Neural progenitor cell (in vitro differentiated cells): ENCODE measurements at places on chromosomes 1 and 21.

DNA sequence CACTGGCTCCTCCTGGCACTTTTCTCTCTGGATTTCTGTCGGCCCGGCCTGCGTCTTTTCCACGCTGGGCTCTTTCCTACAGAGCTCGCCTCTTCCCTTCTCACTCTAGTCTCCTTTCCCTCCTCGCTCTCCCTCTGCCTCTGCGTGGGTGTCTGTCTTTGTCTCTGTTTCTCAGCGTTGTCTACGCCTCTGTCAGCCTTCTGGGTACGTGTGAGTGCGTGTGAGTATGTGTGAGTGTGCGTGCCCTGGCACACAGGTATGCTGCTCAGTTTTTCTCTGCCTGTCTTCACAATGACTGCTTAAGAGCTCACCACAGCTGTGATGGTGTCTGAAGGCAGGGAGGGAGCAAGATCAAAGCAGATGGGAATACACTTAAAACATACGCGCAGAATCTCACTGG lies 77.7 kb downstream of the KIRREL1 start:
- DNase-seq: peak; percentile 29

DNA sequence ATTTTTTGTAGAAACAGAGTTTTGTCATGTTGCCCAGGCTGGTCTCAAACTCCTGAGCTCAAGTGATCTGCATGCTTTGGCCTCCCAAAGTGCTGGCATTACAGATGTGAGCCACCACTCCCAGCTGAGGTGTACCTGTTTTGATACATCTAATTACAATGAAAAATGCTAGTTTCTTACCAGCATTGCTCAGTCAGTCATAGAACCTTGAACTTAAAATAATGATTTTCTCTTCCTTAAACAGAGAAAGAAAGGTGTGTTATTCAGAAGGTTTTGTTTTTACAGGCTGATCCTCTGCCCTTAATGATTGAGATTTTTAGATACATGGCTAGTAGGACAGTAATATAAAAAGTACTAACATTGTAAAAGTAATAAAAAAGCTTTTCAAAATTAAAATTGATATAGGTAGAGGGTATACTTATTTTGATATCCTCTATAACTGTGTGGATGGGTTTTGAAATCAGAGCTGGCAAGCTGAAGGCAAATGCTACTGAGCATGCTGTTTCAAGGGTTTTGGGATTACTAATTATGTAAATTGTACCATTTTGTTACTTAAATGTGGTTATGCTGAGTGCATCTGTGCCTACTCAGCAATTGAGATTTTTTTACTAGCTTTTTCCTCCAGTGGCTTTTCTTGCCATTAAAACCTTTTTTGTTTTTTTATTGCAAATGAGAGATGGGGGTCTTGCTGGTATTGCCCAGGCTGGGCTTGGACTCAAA lies 16.1 kb downstream of the PRRC2C start:
- no peak for DNase-seq

GRCh38 chr1:162997499-162998285 lies 71.5 kb upstream of the RGS4 start:
- no peak for DNase-seq

DNA sequence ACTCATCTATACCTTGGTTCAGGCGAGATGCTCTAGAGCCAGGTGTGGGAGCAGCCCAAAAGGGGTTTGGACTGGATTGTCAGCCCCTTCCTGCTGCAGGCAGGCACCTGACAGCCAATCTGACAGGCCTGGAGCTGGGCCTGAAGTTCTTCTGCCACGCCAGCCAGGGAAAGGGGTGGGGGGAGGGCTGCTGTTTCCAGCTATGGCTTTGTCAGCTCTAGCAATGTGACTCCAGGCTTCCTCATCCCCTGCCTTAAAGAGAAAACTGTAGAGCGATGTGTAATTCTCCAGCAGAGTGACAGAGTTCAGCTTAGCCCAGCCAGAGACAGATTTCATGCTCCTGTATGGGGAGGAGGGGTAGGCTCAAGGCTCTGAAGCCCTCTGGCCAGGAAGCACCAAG lies 30.3 kb downstream of the WNT4 start:
- DNase-seq: no peak

DNA sequence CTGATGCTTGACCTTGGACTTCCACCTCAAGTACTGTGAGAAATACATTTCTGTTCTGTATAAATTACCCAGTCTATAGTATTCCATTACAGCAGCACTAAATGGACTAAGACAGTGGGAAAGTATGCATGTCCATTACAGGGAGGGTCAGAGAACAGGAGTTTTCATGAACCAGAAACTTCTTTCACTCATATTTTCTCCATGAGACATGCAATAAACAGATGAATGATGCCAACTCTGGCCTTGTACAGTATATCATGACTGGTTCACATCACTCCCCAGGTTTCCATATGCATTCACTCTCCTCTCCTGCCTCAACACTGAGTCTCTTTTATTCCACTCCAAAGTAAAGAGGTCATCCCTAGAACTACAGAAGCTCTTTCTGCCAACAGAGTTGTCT lies 4.5 kb upstream of the IFI16 start:
- no peak for DNase-seq

GRCh38 chr1:240611228-240611618 lies 732 bp downstream of the GREM2 start:
- no peak for DNase-seq

- DNase-seq: no peak
Observed at GRCh38 chr21:38768471-38769063, 37.2 kb upstream of the ETS2 start.

DNA sequence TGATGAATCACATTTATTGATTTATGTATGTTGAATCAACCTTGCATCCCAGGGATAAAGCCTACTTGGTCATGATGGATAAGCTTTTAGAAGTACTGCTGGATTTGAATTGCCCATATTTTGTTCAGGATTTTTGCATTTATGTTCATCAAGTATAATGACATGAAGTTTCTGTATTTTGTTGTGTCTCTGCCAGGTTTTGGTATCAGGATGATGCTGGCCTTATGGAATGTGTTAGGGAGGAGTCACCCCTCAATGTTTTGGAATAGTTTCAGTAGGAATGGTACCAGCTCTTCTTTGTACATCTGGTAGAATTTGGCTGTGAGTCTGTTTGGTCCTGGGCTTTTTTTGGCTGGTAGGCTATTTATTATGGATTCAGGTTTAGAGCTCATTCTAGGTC lies 1643.1 kb upstream of the B3GALT2 start:
- DNase-seq: no peak

DNA sequence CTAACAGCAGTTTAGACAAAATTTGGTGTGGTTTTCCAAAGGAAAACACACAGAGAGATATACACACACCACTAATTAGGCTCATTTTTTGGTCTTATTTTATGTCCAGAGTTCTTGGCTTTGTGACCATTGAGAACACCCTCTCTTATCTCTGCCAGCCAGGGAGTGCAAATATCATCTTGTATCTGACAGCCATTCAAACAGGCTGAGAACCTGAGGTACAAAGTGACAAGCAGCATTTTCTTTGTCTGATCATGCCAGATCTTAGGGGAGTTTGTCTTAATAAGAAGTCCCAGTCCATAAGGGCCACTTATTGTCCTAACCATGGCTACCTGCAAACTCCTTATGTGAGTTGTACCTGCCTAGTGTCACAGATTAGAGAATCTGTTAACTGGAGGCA lies 1165.2 kb downstream of the BRINP3 start:
- DNase-seq: no peak

GRCh38 chr1:64822621-64823020 lies 77.7 kb downstream of the RAVER2 start:
- no peak for DNase-seq

DNA sequence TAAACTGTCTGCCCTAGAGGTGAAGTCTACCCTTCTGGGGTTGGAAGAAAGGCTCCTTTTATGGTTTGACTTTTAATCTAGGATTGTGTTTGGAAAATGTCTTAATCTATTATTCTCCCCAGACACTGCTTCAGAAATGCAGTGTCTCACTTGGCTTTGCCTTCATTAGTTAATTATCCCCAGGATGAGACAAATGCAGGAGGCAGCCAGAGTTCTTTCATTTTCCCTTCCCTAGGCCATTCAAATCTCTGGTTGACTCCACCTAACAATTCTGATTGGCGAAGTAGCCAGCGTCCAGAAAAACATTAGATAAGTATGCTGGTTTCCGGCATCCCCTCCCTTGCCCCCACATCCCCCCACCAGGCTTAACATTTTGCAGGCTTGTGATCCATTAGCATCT lies 325.8 kb upstream of the PBX1 start:
- no peak for DNase-seq

DNA sequence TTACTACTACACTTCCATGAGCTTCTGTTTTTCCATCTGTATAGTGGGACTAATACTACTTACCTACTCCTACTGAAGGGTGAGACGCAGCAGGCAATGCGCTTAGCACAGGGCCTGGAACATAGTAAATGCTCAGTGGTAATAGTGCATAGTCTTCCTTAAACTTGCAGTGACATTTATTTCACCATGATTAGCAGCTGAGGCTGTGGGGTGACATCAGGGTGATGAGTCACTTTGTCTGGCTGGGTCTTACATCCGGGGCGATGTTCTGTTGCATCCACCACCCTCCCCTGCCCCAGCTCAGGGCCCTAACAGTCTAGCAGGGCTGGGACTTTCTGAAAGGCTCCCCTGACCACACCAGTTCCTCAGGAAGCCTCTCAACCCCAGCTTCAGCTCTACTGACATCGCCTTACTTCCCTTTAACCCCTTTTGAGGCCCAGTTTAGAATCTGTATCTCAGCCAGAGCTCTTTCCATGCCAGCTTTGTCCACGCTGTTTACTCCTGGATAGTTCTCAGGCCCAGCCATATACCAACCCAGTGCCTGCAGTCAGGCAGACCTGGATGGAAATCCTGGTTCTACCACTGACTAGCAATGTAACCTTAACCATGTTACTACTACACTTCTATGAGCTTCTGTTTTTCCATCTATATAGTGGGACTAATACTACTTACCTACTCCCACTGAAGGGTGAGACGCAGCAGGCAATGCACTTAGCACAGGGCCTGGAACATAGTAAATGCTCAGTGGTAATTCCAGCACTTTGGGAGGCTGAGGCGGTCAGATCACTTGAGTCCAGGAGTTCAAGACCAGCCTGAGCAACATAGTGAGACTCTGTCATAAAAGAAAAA lies 66.3 kb downstream of the CD58 start:
- no peak for DNase-seq

GRCh38 chr1:43267291-43267805 lies 2.4 kb upstream of the TMEM125 start:
- no peak for DNase-seq

GRCh38 chr1:115862403-115862802 lies 21.5 kb upstream of the NHLH2 start:
- DNase-seq: no peak

DNA sequence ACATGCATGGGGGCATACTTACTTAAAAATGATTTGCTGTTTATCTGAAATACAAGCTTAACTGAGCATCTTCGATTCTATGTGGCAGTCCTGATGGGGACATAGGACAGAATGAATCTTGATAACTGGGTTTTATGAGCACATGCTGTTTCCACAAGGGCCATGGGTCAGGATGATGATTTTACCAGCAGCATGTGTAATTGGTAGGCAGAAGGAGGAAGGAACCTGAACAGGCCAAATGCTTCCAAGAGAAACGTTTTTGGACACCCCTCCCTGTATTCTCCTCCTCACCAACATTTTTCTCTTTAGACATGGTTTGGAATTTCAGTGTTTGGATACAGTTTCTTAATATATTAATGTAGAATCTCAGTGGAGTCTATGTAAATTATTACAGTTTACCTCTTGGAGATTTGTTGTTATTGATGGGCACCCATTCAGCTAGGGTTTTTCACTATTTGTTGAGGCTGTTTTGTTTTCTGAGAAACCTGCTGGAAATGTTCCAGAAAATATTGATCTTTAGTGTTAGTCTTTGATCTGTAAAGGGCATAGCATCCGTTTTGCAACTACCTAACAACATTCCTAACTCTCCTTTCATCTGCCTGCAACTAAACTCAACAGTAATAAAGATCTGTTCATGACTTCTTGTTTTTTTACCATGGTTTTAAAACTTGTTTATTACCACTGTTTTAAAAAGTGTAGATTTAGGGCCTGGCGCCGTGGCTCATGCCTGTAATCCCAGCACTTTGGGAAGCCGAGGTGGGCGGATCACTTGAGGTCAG lies 42.0 kb downstream of the TBCE start:
- DNase-seq: no peak

GRCh38 chr1:36224537-36225282 lies 467 bp downstream of the THRAP3 start:
- peak; percentile 90 for DNase-seq

DNA sequence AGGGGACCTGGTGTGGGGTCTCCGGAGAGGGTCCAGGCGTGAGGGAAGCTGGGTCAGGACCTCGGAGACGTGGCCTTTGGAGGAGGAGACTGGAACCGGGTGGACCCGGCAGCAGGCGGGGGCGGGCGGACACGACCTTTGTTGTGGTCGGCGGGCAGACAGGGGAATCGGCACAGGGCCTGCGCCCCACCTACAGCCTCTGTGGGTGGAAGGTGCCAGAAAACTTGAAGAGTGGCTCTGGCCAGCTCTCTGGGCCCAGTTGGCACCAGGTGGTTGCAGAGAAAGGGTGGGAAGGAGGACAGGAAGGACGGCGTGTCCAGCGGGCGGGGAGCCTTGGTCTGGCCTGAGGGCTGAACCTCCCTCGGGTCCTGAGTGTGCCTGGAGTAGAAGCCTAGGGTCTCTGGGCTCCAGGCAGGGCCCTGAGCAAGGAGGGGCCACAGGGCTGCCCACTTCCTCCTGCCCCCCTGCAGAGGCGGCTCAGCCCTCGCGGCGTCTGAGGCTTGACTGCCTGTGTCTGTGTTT lies 7.7 kb upstream of the TTLL10 start:
- DNase-seq: no peak

GRCh38 chr1:109466452-109467300 lies at the start of gene SYPL2:
TSS of gene SYPL2 (plus strand) at chr1:109466546. CDS start at chr1:109466844, 298 bp downstream.
- peak; percentile 71 for DNase-seq

GRCh38 chr1:71743862-71744261 lies 538.5 kb downstream of the NEGR1 start:
- DNase-seq: no peak

DNA sequence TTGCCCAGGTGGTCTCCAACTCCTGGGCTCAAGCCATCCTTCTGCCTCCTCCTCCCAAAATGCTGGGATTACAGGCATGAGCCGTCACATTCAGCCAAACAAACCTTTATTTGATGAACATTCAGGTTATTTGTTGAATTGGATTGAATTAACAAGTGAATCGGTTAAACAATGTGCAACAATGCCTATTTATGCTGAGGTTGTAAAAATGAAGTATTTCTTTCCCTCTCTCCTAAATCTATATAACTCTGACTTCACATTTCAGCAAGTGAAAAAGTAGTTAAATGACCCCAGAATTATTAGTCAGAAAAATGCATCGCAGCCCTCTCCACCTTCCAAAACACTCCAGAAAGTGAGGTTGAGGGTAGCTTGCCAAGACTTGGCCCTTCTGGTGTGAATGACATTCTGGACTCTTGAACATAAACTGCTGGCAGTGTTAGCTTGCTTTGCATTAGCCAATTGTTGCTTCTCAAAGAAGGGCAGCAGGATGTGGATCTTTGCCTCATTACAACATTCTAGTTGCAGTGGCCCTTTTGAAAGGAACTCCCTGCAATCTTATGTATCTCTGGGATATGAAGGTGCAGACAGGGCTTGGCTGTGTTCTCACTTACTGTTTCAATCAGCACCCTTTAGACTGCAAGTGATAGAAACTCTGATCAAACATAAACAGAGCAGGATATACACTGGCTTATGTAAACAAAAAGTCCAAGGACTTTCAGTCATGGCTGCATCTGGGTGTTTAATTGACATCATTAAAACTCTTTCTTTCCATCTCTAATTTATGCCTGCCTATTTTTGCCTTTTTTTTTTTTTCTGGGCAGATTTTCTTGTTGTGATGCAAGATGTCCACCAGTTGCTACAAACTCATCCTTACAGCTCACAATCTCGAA lies 22.4 kb downstream of the EDN2 start:
- no peak for DNase-seq
